Pancreas (tissue), 10 donors: ENCODE measurements at places on chromosomes 3 and 15.
A peak's percentile ranks its signal among the peaks of the same experiment; 100 is the strongest.

GRCh38 chr3:71251156-71251775, 332.3 kb downstream of the FOXP1 start:
- no peak overlapping the region for H3K4me3 ChIP-seq
- DNase-seq = no peak
- H3K27ac ChIP-seq = no peak overlapping the region
- peaks cover 32% of the 10 kb centered on the region for H3K4me1 ChIP-seq
- no peaks in the 10 kb centered on the region for H3K27me3 ChIP-seq

- H3K4me3 ChIP-seq = no peak overlapping the region
- no peaks in the 10 kb centered on the region for H3K27me3 ChIP-seq
- no peaks in the 10 kb centered on the region for H3K4me1 ChIP-seq
- H3K36me3 ChIP-seq = no peaks in the 10 kb centered on the region
Observed at GRCh38 chr15:52008359-52008697, 10.7 kb upstream of the MAPK6 start.

DNA sequence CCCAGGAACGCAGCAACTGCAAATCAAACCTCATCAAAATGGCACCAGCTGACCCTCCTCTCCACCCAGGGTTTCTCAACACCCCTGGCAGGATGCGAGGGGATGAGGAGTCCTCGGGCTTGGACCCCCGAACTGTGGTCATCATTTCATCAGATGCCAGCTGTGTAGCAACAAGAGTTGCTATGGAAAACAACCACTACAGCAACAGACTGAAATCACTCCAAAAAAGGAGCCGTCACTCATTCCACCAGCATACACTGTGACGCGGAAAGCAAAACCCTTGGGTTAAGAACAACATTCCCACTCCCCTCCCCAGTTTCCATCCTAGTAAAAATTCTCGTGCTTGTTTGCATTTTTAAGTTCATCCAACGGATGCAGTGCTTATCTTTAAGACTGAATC, 40.1 kb downstream of the VGLL4 start:
- H3K36me3 ChIP-seq = no peaks in the 10 kb centered on the region
- no peaks in the 10 kb centered on the region for H3K27me3 ChIP-seq
- DNase-seq = no peak
- no peak overlapping the region for H3K4me3 ChIP-seq
- peak overlapping the region; percentile 13 for H3K27ac ChIP-seq
- H3K4me1 ChIP-seq = peaks cover 22% of the 10 kb centered on the region

- no peaks in the 10 kb centered on the region for H3K36me3 ChIP-seq
- no peaks in the 10 kb centered on the region for H3K27me3 ChIP-seq
- H3K4me3 ChIP-seq = no peak overlapping the region
Observed at GRCh38 chr3:100407977-100408532, 6.7 kb downstream of the LNP1 start.

- H3K4me3 ChIP-seq = no peak overlapping the region
- no peaks in the 10 kb centered on the region for H3K27me3 ChIP-seq
- no peaks in the 10 kb centered on the region for H3K36me3 ChIP-seq
- DNase-seq = no peak
- H3K27ac ChIP-seq = no peak overlapping the region
Observed at GRCh38 chr3:154954757-154955156, 125.4 kb upstream of the MME start.

DNA sequence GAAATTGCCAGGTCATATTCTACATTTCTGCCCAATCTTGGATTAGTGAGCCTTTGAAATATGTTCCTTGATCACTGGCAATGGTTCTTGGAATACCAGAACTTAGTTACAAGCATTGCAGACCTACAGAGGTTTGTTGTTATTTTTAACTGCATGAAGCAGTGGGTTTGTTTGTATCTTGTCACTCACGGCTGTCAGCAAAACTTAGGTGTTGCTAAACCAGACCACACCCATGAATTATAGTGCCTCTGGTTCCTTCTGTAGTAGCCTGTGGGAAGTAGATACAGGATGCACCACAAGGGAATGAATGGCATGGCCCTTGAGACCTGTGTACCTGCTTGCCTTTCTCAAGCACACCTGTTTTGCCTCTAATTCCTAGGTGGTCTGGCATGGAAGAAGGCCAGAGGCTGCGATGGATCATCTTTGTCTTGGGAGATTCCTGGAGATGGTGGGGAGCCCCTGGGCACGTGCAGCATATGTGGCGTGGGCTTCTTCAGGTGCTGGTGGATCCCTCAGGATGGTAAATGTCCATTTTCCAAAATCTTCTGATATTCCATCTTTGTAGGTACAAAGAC, 138.8 kb downstream of the SNRPN start:
- H3K4me1 ChIP-seq = no peaks in the 10 kb centered on the region
- DNase-seq = no peak
- H3K36me3 ChIP-seq = peaks cover 3% of the 10 kb centered on the region
- no peak overlapping the region for H3K27ac ChIP-seq

DNA sequence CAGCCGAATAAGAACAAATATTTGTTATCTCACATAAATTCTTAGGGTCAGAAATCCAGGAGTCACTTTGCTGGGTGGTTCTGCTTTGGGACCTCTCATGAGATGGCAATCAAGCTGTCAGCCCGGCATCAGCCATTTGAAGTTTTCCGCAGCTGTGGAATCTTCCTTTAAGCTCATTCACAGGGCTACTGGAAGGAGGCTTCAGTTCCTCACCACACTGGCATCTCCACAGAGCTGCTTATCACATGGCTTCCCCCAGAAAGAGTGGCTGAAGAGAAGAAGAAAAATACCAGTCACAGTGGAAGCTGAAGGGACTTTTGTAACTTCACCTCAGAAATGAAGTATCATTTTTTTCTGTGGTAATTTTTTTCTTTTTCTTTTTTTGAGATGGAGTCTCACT, 267.7 kb downstream of the CHL1 start:
- no peaks in the 10 kb centered on the region for H3K36me3 ChIP-seq
- H3K27ac ChIP-seq = no peak overlapping the region
- no peaks in the 10 kb centered on the region for H3K27me3 ChIP-seq
- DNase-seq = no peak
- H3K4me1 ChIP-seq = no peaks in the 10 kb centered on the region

DNA sequence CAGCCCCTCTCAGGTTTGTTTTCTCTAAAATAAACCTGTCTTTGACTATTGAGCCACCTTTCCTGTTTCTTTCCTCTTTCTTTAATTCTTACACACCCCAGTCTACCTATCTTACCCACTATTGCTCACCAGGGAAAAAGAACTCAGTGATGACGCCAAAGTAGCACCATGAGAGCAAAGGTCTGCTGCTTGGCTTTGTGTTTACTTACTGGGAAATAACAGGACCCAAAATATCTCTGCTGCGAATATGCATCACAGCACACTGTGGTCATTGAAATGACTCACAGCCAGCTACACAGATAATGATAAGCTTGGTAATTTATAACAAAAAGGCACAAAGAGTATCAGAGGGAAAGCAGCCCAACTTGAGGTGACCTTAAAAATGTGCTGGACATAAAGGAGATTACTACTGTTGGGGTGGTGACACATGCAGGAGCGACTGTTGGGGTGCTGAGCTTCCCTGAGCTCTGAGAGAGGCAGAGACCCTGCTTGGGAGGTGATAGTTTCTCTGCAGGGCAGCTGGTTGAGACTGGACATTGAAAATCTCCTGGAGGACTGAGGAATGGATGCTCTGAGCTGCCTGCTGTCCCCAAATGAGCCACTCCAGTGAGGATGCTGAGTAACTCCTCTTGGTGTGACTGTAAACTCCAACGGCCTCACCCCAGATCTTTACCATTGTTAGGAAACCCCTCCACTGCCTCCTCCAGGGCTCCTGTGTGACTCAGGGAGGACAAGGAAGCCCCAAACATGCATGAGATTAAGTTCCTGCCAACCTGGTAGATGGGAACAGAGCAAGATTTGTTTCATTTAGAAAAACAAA, 14.5 kb downstream of the EFCAB12 start:
- no peaks in the 10 kb centered on the region for H3K36me3 ChIP-seq
- H3K4me3 ChIP-seq = no peak overlapping the region
- DNase-seq = no peak
- H3K4me1 ChIP-seq = no peaks in the 10 kb centered on the region
- H3K27ac ChIP-seq = no peak overlapping the region

DNA sequence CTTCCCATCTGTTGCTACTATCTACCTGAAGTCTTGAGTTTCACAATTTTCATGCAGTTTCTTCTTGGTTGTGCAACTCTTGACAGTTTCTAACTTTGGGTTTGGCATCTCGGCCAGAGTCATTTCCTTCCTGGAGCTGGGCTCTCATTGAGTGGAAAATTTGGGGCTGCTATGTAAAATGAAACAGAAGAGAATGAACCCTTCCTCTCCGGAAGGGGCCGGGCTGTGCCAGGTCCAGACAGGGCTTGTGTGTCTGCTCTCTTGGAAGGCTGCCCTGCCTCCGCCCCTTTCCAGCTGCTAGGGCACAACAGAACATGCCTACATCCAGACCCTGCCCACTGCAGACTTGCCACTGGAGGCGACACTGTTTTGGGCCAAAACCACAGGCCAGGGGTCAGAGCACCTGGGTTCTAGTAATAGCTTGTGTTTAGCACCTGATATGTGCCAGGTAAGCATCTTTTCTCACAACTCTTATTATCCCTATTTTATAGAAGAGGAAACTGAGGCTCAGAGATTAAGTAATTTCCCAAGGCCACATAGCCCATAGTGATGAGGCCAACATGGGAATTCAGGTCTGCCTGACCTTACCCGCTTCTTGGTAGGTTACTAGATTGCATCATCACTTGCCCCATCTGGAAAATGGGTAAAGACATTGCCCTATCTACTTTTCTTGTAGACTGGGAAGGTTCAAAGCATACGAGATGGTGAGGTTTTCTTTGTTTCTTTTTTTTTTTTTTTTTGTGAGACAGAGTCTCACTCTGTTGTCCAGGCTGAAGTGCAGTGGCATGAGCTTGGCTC, 25.0 kb downstream of the IRAK2 start:
- H3K27ac ChIP-seq = peak overlapping the region; percentile 87
- H3K4me1 ChIP-seq = peaks cover 13% of the 10 kb centered on the region
- no peaks in the 10 kb centered on the region for H3K27me3 ChIP-seq
- H3K4me3 ChIP-seq = no peak overlapping the region
- no peaks in the 10 kb centered on the region for H3K36me3 ChIP-seq
- peak; percentile 61 for DNase-seq

DNA sequence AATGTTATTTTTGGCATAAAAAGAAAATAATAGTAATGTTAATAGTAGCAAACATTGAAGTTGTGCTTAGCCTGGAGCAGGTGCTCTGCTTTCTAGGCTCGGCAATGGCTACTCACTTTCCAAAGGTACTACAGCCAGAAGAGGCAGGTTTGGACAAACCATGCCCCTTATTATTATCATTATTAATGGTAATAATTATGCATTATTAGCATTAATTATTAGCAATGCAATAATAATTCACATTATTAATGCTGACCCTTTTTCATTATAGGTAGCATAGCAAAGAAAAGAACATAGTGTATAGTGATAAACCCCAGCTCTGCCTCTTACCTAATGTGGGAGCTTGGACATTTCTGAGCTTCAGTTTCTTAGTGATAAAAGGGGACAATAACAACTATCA, 171.4 kb downstream of the EDEM1 start:
- H3K27me3 ChIP-seq = no peaks in the 10 kb centered on the region
- DNase-seq = no peak
- H3K4me3 ChIP-seq = no peak overlapping the region
- H3K4me1 ChIP-seq = no peaks in the 10 kb centered on the region
- H3K36me3 ChIP-seq = no peaks in the 10 kb centered on the region

- H3K27me3 ChIP-seq = no peaks in the 10 kb centered on the region
- no peak within 1 kb of the TSS for H3K4me3 ChIP-seq
- no peak within 1 kb of the TSS for H3K27ac ChIP-seq
Observed at GRCh38 chr3:48222616-48223513, at the start of gene CAMP. Gene CAMP (plus strand): TSS chr3:48223495. CDS start chr3:48223512, 17 bp downstream.

- H3K27ac ChIP-seq = no peak overlapping the region
- peaks cover 4% of the 10 kb centered on the region for H3K36me3 ChIP-seq
- no peak for DNase-seq
- H3K4me1 ChIP-seq = peaks cover 8% of the 10 kb centered on the region
- H3K27me3 ChIP-seq = no peaks in the 10 kb centered on the region
- no peak overlapping the region for H3K4me3 ChIP-seq
Observed at GRCh38 chr3:18354701-18355100, 70.4 kb downstream of the SATB1 start.

- H3K4me3 ChIP-seq = no peak overlapping the region
- H3K27me3 ChIP-seq = no peaks in the 10 kb centered on the region
- H3K36me3 ChIP-seq = no peaks in the 10 kb centered on the region
- no peak for DNase-seq
- no peaks in the 10 kb centered on the region for H3K4me1 ChIP-seq
Observed at GRCh38 chr3:114179575-114179974, 723 bp upstream of the DRD3 start.

GRCh38 chr3:194028434-194029004, 107.4 kb upstream of the HES1 start:
- no peak overlapping the region for H3K4me3 ChIP-seq
- H3K27ac ChIP-seq = no peak overlapping the region
- H3K4me1 ChIP-seq = peaks cover 14% of the 10 kb centered on the region

DNA sequence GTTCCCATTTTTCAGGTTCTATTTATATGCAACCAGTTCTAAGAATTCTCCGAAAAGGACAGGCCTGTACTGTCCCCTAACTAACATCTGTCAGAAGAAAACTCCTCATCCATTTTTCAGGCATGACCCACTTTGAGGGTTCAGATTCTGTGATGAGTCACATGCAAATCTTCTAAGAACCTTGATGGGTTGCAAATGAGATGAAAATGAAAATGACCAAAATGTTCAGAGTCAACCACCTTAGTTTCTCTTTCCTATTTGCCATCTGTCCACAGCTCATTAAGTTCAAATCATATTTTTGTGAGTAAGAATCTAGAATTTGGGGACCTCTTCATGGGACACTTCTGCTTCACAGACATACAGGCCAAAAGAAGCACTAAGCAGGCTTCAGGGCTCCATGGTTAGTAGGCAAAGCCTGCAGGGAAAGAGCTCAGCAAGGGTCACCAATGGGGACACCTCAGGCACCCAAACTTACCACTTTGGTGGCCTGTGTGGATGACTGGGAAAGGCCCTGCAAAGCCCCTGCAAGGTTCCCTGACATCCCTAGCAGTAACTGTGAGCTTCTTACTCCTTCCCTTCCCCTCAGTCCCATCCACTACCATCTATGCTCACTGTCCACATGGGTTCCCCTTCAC, 122.0 kb downstream of the WDR76 start:
- H3K4me3 ChIP-seq = no peak overlapping the region
- no peak overlapping the region for H3K27ac ChIP-seq
- no peaks in the 10 kb centered on the region for H3K4me1 ChIP-seq
- no peaks in the 10 kb centered on the region for H3K27me3 ChIP-seq
- H3K36me3 ChIP-seq = no peaks in the 10 kb centered on the region

GRCh38 chr3:124483915-124484470, 246.3 kb upstream of the UMPS start:
- no peak for DNase-seq
- H3K4me3 ChIP-seq = no peak overlapping the region
- H3K27ac ChIP-seq = no peak overlapping the region
- no peaks in the 10 kb centered on the region for H3K27me3 ChIP-seq
- no peaks in the 10 kb centered on the region for H3K36me3 ChIP-seq
